NCI-H526 treated with DMSO at 0.1 percent for 48 hours (cell line): ENCODE measurements at places on chromosomes 1 and 21.

- DNase-seq, result no peak
Measured at GRCh38 chr1:226672339-226672762, 66.7 kb downstream of the ITPKB start.

GRCh38 chr21:24470852-24471251, 1136.4 kb downstream of the MRPL39 start:
- no peak for DNase-seq

- DNase-seq, result peak; percentile 0
Measured at GRCh38 chr21:34559089-34559631, 47.1 kb upstream of the KCNE1 start.

DNA sequence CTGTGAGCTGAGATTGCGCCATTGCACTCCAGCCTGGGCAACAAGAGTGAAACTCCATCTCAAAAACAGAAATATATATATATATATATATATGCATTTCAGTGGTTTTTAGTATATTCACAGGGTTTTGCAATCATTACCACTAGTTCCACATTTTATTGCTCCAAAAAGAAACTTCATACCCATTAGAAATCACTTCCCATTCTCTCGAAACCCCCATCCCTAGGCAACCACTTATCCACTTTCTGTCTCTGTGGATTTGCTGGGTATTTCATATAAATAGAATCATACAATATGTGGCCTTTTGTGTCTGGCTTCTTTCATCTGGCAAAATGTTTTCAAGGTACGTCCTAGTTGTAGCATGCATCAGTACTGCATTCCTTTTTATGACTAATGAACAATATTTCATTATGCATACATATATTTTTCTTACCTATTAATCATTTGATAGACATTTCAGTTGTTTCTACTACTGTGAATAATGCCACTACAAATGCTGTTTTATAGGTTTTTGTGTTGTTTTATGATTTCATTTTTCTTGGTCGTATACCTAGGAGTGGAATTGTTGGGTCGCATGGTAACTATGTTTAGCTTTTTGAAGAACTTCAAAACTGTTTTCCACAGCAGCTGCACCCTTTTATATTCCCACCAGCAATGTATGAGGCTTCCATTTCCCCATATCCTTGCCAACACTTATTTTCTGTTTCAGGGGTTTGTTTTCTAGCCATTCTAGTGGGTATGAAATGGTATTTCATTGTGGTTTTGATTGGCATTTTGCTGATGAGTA, 95.9 kb downstream of the PHTF1 start:
- DNase-seq, result no peak

DNA sequence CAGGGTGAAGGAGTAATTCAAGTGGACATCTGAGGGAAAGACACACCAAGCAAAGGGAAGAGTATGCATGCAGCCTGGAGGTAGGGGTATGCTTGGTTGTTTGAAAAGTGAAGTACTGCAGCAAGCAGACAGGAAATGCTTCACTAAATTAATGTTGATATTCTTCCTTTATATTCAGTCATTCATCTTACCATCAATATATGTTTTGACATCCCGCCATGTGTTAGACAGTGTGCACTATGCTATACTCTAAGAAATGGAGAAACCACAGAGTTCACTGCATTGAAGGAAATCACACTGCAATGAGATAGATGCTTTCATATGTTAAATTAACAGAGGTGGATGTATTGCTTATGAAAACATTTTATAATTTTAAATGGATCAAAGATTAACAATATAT, 82.9 kb downstream of the HSPA13 start:
- no peak for DNase-seq

GRCh38 chr1:200302192-200302920, 107.5 kb downstream of the ZNF281 start:
- DNase-seq, result peak; percentile 11

DNA sequence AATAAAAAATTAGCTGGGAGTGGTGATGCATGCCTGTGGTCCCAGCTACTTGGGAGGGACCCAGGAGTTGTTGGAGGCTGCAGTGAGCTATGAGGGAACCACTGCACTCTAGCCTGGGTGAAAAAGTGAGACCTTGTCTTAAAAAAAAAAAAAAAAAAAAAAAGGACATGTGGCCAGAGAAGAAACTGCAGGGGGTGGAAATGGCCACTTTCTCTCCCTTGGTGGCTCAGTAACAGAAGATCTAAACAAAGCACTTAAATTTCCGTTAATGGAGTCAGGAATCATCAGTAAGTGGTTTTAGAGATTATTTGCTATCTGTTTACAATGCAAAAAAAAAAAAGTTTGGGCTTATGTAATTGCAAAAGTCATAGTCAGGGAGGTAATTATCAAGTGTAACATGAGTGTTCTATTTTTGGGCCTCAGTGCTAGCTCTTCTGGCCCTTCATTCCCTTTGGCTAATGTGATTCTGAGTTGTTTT, 19.3 kb upstream of the OPRD1 start:
- DNase-seq, result no peak

- peak; percentile 97 for DNase-seq
Measured at GRCh38 chr1:108896146-108897145, 19.7 kb downstream of the GPSM2 start.

DNA sequence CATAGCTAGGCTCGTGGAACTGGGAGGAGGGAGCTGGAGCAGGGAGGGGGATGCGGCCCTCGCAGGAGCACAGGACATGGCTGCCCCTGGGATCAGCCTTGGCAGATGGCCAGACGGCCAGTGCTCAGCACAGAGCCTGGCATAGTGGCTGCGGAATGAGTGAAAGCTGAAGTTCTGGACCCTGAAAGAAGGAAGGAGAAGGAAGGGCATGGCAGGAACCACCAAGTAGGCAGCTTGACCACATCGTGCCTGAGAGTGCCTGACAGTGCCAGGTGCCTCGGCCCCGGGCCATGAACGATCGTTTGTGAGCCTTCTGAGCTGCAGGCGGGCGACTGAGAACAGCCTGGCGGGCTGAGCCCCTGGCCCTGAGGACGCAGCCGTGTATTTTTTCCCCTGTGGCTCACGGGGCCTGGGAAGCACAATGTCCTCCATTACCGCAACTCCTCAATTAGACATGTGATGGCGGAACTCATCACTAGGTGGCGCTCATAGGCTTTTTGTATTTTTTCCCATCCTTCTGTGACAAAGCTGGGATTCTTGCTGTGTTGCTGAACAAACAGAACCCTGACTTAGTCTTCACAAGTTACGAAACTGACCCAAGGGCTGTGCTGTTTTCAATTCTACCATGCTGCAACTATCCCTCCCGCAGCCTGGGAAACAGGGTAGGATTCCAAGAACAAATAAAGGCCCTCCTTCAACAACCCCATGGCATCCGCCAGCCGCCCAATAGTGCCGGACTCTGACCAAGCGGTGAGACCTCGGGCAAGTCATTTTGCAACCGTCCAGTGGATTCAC, 29.9 kb upstream of the TMEM61 start:
- DNase-seq, result peak; percentile 56

GRCh38 chr1:84712276-84712874, 22.1 kb upstream of the SSX2IP start:
- DNase-seq, result no peak
